ENCODE measurements at places on chromosomes 4 and X.

DNA sequence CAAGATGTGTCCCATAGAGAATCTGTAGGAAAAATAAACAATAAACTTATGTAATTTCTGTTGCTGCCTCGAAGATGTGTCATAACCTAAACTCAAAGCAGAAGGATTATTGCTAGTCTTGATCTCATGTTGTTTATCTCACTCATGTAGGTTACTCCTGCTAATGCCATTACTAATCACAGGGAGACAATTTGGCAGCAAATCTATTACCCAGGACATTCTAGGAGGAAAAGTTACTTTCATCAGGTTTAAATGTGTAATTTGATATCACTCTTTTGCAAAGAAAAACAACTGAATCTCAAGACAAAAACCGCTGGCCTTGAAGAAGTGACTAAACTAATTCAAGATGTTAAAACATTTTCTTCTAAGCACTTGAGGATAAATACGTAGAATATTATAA lies 34.0 kb downstream of the LDOC1 start:
- no peak for DNase-seq

DNA sequence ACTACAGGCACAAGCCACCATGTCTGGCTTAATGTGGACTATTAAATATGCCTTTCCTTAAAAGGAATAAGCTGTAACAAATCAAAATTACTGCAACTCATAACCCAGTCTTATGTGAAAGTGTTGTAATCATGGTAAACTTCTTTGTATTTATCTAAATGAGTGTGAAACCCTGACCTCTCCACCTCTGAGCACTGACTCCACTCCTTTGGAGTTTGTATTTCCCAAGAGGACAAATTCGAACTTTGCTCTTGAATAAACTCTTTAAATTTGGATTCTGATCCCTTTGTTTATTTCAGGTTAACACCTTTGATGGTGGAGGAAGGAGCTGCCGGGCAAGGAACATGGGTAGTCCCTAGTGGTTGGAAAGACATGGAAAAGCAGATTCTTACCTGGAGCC lies 48.3 kb upstream of the FAM9A start:
- no peak for DNase-seq

- no peak for DNase-seq
Measured at GRCh38 chr4:31236639-31237173, 516.5 kb downstream of the PCDH7 start.

GRCh38 chrX:144601010-144601409 lies 646.3 kb upstream of the SPANXN1 start:
- no peak for DNase-seq

DNA sequence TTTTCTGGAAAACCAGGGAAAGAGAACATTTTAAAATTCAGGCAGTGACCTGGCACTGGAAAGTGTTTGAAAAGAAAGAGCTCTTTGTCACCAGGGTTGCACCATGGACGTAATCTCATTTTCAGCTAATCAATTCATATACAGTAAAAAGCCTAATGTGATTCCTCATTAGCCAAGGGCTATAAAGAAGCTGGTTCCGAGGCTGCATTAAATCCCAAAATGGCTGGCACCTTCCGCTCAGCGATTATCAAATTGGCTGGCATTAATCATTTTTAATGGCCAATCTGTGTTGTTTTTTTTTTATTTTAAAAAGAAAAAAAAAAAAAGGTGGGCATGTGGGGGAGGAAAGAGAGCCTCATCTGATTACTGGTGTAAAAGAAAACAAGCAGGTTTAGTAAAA lies 341.4 kb downstream of the RAB28 start:
- DNase-seq: no peak

DNA sequence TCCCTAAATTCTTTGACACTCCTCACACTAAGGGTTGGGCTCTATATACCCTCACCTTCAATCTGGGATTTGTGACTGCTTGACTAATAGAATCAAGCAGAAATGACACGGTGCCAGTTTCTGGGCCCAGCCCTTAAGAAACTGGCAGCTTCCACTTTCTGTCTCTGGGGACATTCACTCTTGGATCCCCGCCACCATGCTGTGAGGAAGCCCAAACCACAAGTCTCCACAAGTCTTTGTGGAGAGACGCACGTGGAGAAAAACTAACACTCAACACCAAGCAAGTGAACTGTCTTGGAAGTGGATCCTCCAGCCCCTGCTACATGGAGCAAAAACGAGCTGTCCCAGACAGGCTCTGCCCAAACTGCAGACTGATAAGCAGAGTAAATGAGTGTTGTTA lies 1.1 kb upstream of the EDNRA start:
- DNase-seq: no peak

Measured in LoVo (cell line).